ENCODE measurements at places on chromosomes 12 and 14.

- no peak for DNase-seq
Observed at GRCh38 chr14:65906344-65906743, 493.8 kb downstream of the FUT8 start.

GRCh38 chr14:99191395-99192027, 80.5 kb downstream of the BCL11B start:
- no peak for DNase-seq

DNA sequence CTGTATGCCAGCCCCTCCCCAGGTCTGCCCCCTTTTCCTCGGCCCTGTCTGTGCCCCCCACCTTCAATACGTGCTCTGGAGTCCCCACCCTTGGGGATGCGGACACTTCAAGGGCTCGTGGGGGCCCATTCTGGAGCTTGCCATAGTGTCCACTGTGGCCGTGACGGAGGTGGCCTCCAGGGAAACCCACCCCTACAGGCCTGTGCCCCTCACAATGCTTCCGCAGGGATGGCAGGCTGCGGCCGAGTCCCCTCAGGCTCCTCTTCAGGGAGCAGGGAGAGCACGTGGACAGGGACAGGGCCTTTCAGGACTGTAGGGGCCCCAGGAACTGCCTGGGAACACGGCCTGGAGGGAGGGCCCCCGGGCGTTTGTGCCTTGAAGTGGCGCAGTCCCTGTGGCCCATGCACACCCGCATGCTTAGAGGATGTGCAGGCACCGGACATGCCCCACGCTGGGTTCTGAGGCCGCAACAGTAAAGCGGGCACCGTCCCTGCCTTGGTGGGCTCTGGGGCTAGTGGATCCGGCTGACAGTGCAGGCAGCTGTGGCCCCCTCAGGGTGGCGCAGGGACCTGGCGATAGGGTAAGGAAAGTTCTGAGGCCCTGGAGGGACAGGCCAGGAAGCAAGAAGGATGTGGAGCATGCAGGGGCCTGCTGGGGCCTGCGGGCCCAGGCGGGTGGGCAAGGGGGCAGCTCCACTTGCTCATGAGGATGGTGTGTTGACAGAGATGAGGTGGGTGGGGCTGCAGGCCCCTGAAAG, 209.0 kb upstream of the RTL1 start:
- no peak for DNase-seq

DNA sequence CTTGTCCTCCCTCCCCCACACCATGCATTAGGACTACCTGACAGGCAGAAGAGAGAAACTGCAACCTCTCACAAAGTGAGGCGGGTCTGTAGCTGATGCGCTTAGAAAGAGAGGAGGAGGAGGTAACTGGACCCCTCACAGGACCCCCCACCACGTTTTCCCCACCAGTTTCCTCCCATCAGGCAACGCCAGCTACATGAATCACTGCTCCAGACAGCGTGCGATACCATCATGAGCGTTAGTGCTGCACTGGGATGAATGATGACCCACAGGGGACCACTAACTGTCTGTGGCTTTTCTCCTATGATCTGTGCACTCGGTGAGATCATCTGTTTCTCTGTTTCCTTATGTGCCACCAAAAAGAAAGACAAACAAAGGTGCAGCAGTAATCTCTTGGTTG, 77.7 kb downstream of the KCNK10 start:
- peak; percentile 34 for DNase-seq

GRCh38 chr12:131211340-131211938, 257.7 kb downstream of the ADGRD1 start:
- no peak for DNase-seq

GRCh38 chr12:128326406-128326805, 59.4 kb downstream of the TMEM132C start:
- no peak for DNase-seq

- DNase-seq = no peak
Observed at GRCh38 chr12:508795-509194, 49.1 kb downstream of the B4GALNT3 start.

DNA sequence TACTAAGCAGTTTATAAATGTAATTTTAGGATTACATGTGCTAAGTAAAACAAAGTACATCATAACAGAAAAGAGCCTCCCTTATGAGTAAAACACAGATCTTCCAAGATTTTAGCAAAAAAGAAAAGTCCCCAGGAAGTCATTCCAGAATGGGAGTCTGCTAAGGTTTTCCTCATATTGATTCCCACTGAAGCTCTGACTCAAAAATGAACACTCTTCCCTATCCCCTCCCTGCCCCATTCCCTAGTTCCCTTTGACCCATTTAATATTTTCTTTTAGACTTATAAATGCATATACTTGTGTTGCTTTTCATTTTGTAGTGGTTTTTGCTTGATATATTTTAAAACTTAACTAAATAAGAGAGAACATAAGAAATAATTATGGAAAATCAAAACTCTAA, 40.1 kb downstream of the PTGER2 start:
- DNase-seq = no peak

- DNase-seq = no peak
Observed at GRCh38 chr12:49885663-49886461, 17.8 kb downstream of the FAIM2 start.

- peak; percentile 39 for DNase-seq
Observed at GRCh38 chr12:68317047-68317667, 15.0 kb downstream of the MDM1 start.

GRCh38 chr12:127590868-127591267, 676.1 kb upstream of the TMEM132C start:
- DNase-seq = no peak
